Esophagus mucosa (tissue), 1 donor: ENCODE measurements at places on chromosomes 6 and 20. TPM values are rescaled to one million over a fixed set of nuclear protein-coding genes. Genes with fewer than 3 reads are reported as not detected.
A peak's percentile ranks its signal among the peaks of the same experiment; 100 is the strongest.

DNA sequence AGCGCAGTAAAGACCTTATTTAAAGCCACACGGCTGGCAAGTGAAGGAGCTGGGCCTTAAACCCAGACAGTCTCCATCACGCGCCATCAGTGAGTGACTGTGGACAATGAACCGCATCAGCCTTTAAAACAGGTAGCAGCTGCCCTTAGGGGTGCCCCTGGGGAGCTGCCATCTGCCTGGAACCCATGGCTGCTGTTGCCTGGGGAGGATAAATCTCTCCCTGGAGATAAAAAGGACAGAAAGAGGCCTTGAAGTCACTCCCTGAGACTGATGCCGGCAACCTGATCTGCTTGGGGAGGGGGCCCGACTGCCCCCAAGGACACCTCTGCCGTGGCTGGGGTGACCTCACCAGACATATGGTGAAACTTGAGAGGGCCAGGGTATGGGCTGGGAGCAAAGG, 73.5 kb downstream of the PREX1 start:
- ATAC-seq: no peak

- peak; percentile 70 for ATAC-seq
Observed at GRCh38 chr20:63186528-63187316, 29.2 kb downstream of the YTHDF1 start.

DNA sequence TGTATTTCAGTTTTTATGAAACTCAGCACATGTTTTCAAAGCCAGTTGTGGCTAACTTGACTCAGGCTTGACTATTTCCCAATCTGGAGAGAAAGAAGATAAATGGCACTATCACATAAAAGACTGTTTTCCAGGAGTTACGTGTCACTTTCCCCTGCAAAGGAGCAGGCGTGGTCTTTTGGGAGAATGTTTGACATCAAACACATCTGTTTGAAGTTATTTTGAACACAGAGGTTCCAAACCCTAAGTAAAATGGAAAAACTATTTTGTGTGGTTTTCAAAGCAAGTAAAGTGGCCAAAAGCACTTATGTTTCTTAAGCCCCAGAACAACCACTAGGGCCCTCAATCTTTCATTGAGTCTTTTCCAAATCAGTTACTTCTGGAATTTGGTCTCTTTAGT, 89.7 kb downstream of the FOXF2 start:
- ATAC-seq: no peak

- ATAC-seq: no peak
Observed at GRCh38 chr6:111427341-111428116, 55.5 kb downstream of the REV3L start.

Gene BPIFB2
- 2.0 TPM for total RNA-seq

Gene ALDH5A1
- total RNA-seq: 13.4 TPM

Gene KHDC1L
- 0.32 TPM for total RNA-seq
